ENCODE measurements at places on chromosomes 12 and 14.

DNA sequence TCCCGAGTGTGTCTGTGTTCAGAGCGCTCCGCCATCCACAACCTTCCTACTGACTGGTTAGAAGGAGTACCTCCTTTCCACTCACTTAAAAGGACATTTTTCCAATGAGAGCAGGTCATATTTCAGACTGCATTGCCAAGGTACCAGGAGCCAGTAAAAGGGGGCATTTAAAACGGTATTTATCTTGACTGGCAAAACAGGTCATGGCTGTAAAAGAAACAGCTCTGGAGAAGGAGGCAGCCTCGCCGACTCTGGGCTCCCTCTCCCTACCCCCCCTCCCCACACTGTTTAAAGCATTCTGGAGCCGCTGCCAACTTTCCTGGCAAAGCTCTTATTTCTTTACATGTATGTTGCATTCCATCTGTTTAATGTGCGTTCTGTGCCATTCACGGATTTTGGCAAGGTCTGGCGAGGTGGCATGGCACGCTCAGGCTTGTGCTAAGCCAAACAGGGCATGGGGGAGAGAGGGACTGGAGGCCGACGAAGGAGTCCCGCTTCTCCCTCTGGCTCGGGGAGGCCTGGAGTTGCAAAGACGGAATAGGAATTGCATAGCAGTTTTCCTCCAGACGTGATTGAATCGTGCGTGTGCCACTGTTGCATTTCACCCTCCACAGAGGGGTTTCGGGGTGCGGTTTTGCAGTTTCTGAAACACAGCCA, 41.2 kb upstream of the MED13L start:
- DNase-seq, result no peak

GRCh38 chr14:58469309-58469708, 41.8 kb downstream of the KIAA0586 start:
- DNase-seq, result no peak

GRCh38 chr14:64061115-64061514, 208.3 kb downstream of the SYNE2 start:
- DNase-seq, result no peak

GRCh38 chr12:28425526-28425925, 235.3 kb downstream of the CCDC91 start:
- DNase-seq, result no peak

DNA sequence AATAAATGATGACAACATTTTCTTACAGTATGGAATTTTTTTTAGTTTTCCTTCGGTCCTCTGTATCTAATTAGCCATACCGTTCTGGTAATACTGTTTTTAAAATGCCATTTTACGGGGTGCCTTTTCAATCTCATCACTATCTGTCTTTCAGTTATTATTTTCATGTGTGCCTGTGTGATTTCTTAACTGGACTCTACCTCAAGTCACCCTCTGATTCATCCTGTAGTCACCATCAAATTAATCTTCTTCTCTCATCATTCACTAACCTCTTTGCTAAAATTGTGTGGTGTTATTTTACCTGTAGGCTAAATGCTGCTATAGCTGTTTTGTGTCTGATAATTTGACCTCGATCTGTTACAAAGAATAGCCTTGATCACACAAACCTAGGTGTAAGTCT, 16.0 kb upstream of the CCT2 start:
- no peak for DNase-seq

DNA sequence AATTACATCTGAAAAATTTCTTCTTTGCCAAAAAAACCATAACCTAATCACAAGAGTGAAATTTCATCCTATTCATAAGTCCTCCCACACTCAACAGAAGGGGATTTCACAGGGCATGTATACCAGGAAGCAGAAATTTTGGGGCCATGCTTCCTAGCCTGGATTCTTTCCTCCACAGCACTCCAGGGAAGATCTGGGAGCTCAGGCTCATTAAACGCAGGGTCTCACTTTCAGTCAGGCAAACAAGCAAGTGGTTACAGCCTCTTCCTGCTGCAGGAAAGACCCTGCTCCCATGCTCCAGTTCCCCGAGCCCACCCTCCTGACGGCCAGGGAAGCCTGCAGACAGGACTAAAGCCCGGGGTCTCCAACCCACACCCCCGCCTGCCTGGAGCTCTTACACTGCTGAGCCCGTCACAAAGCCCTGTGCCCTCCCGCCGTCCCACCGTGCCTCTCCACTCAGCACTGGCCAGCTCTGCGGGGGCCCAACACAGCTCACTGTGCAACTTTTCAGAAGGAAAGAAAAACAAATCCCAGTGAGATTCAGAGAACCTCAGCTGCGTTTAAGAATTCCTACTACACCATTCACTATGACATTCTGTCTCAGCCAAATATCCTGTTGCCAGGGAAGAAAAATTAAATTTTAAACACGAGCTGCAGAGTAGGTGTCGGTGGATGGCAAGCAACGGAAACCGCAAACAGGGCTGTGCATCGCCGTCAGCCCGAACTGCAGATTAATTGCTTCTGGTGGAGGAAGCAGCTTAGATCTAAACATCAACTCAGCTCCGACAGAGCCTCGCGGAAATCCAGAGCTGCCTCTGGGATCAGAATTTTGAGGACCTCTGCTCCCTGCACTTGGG, 106.7 kb upstream of the SFSWAP start:
- DNase-seq, result peak; percentile 74

- DNase-seq, result no peak
Measured at GRCh38 chr12:123050331-123050831, 69.9 kb downstream of the ARL6IP4 start.

DNA sequence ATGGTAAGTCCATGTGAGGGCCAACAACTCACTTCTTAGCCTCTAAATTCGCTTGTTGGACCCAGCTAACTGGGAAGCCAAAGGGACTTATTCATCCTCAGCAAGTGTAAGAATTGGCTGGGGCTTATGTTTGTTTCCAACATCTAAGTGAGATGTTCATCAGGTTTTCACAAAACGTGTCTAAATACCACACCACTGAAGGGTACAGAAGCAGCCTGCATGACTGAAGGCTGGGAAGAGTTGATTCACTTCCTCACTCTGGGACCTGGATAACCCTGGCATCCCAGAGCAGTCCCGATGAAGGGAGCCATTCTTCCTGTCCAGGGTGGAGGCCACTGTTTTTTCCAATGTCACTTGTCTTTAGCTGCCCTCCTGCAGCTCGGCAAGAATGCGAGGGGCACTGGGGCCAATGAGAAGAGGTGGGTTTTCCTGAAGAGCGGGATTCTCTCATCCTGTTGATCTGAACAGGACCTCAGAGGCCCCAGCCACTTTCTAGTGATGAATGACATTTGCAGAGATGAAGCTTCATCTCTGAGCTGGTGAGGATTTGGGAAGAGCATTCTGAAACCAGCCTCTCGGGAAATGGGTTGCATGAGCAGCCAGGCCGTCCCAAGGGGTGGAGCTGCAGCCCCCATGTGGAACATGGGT, 12.2 kb upstream of the COL2A1 start:
- peak; percentile 22 for DNase-seq

GRCh38 chr14:37597538-37597913, 2.1 kb downstream of the TTC6 start:
- DNase-seq, result no peak

GRCh38 chr14:55645145-55645544, 65.1 kb downstream of the KTN1 start:
- no peak for DNase-seq

DNA sequence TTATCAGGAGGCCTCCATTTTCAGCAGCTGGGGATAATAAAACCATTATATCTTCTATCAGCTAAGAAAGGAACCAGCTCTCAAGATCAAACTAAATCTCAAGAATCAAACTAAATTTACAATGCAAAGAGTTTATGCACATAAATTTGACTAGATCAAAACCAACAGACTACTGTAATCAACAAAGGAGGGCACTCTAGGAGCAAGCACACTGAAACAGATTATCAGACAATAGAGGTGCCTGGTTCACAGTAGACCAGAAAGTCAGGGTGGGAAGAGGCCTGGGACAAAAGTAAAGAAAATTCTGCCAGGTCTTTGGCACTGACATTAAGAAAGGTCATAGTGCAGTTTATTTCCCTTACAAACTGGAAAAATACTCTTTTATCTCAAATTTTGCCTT, 61.0 kb downstream of the HECTD4 start:
- DNase-seq, result no peak

DNA sequence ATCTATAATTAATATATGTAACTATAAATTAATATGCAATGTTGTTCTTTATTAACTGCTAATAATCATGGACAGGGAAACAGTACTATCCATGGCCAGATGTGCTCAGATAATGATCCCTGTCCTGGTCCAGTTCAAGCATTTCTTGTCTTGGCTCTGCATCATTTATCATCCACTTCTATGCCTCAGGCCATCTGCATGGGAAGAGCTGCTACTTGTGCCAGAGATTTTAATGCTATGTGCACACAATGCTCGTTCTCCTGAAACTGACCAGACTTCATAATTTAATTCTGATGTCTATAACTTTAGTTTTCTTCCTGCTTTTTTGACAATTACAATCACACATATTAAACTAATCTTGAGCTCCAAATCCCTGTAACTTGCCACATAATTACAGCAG, 11.2 kb upstream of the TMX1 start:
- no peak for DNase-seq

- DNase-seq, result no peak
Measured at GRCh38 chr14:94595912-94596311, 14.7 kb downstream of the SERPINA5 start.

DNA sequence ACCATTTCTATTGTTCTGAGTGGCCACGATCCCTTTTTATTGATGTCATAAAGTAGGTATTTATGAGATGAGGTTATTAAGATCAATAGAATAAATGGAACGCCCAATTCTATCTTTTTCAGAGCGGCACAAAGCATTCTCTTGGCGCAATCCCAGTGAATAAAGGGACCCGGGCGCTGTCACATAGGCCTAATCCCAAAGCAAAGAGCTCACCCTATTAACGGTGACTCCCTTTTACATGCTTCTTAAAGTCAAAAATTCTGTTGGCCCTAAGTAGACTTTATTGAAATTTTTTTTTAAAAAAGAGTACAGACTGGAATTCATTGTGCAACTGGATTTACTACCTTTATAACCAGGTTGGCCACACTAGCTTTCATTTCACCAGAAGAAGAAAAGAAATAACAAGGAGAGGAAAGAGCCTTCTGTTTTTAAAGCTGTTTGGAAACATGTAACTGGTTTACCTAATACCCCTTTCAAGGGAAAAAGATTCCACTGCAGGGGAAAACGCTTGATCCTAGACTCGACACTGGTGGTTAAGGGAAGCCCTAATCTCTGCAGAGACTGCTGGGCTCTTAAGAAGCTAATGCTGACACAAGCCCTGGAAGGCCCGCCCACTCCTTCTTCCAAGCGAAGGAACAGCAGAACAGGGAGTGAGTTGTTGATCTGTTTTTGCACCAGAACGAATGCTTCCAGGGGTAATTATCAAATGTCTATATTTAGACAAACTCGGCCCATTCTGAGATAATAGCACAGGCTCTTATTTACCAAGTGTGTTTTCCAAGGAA, 381.2 kb downstream of the BCL11B start:
- no peak for DNase-seq
